ENCODE measurements at places on chromosomes 3 and 15.

- no peak for DNase-seq
Measured at GRCh38 chr3:193998123-193998448, 137.9 kb upstream of the HES1 start.

DNA sequence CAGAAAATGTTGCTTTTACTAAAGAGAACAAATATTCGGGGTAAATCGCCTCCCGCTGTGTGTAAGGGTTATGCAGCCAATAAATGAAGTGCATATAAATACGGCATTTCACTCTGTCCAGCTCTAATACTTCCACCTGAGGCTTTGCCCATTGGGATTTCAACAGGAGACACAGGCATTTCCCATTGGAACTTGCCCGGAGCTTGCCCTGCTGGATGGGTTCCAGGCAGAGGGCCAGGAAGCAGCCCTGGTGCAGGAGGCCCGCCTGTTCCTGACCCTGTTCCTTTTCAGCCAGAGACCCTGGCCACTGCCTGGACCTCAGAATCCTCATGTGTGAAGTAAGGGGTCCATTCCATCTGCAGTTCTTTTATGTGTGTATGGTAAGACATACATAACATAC lies 17.4 kb upstream of the CEMIP start:
- no peak for DNase-seq

DNA sequence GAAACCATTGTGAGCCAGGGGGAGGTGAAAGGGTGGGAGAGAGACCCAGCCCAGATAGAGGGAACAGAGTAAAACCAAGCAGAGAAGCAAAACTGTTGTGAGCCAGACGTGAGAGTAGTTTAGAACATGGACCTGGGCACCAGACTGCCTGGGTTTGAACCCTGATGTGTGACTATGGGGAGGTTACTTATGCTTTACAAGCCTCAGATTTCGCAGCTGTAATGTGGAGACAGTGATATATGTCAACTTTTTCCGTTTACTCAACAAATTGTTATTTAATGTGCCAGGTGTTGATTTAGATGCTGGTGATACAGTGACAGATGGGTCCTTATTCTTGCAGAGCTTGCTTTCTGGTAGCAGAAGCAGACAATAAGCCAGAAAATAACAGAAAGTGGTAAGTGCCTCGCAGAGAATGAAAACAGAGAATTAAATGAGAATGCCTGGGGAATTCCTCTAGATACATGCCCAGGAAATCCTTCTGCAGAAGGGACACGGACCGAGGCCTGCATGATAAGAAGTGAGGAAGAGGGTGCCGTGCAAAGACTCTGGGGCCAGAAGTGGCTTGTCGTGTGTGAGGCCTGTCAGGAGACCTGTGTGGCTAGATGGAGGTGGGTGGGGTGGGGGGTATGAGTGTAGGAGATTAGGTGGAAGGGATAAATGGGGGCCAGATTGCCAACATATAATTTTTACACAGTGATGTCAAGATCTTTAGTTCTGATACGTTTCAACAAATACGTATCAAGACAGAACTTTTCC lies 15.0 kb downstream of the KAT2B start:
- DNase-seq = no peak

GRCh38 chr15:85757073-85757938 lies 37.4 kb downstream of the KLHL25 start:
- no peak for DNase-seq

GRCh38 chr15:88622605-88622975 lies 1.4 kb downstream of the AEN start:
- no peak for DNase-seq

GRCh38 chr15:88982304-88982945 lies 69.2 kb upstream of the MFGE8 start:
- DNase-seq = no peak
